ENCODE measurements at places on chromosomes 1 and 21.

DNA sequence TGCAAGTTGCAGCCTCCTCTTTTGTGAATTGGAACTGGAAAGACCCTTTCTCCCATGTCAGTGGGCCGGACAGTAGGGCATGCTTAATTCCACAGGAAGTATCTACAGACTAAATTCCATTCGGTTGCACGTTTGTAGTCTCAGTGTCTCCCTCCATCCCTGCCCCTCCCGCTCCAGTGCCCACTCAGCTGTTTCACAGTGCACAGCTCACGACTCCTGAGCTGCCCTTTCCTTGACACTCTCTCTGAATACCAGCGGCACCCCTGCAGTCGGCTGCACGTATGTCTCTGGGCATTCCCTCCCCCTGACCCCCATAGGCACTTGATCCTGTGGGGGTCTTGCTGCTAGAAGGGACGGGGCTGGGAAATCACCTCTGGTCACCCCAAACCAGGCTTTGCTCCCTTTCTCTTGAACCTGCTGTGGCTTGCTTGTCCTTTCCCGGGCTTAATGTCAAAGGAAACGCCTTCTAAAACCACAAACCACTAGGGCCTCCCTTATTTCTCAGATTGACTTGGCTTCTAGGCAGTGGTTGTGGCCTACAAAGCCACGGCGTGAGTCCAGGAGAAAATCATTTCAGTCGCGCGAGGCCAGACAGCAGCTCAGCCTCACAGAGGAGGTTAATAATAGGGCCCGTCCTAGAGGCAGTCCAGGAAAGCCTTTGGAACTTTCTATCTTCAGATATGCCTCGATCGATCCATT lies 365.3 kb upstream of the PROX1 start:
- no peak for DNase-seq

DNA sequence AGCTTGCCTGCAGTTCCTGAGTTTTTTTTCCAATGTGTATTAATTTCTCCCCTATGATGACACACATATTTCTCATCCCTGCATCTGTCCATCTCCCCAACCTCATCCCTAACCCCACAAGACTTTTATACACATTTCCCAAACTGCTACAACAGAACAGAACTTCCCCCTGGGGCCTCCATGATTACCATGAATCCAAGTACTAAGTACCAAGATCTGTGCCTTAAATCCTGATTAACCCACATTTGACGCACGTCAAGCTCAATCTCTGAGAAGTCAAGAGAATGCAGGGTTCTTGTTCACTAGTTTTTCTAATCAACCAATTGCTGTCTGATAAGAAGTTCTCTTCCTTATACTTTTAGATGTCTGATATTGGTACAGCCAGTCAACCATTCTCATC lies 9.7 kb downstream of the HMGN1 start:
- DNase-seq, result no peak

DNA sequence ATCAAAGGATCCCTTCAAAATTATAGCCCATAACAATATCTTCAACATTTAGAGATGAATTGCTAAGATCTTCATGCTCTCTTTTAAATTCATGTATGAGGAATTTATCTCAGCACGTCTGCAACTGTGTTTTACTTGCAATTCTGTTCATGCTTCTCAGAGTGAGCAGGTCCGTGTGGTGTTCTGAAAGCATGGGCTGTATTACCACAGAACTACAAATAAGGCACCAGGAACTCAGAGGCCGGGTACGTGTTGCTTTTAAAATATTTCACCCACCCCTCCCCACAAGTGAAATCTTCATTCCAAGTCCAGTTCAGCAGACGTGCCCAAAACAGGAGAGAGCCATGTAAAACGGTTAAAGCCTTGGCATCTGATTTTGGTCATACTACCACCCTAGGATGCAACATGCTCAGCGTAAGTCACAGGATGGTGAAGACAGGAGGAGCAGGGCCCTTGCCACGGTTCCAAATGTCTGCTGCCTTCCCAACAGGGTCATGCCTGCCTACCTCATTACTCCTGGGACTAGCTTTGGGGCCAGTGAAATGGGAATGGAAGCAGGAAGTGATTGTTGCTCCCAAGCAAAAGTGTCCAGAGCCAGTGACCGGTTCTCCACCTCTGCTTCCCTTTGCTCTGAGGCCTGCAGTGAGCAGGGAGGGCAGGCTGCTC lies 133.7 kb downstream of the PTPN14 start:
- DNase-seq, result no peak

GRCh38 chr1:93419344-93419743 lies 28.6 kb upstream of the FNBP1L start:
- no peak for DNase-seq

DNA sequence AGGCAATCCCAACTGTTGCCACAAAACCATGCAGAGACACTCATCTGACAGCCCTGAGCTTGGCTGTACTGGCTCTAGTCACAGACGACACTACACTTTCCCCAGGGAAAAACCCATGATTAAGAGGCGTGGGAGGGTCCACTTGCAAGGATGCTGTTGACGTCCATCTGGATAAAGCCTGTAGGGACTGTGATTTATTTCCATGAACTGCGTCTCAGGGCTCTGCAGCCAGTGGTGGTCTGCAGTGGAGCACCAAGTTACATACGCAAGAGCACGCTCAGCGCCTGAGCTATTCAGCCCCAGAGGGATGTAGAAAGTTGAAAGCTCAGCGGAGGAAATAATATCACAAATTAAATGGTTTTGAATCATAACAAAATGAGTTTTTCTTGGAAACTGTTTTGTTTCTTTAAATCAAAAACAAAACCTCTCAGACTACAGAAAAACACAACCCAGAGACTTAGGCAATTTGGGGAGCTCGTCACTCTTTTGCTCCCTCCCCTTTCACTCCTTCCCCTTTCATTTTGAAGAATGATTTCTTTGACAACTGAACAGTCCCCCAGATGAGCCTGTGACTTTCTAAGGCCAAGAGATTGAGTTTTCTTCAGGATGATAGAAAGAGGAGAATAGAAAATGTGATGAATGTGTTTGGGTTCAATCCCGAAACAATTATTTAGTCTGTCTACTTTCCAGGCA lies 71.2 kb downstream of the NGF start:
- no peak for DNase-seq

DNA sequence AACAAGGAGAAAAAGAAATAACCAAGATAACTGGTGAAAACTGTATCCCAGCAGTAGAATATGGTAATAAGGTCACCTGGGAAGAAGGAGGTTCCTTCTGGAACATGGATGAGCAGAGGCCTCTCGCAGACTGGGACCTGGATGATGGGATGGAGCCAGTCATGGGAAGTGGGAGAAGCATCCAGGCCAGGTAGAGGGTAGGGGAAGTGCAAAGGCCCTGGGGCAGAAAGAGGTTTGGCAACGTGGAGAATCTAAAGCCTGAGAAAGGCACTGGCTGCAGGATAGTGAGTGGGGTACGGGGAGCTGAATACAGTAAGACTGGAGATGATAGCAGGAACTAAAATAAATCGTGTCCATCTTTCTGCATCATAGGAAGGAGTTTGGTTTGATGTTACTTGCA lies 96.1 kb upstream of the VAMP3 start:
- no peak for DNase-seq

DNA sequence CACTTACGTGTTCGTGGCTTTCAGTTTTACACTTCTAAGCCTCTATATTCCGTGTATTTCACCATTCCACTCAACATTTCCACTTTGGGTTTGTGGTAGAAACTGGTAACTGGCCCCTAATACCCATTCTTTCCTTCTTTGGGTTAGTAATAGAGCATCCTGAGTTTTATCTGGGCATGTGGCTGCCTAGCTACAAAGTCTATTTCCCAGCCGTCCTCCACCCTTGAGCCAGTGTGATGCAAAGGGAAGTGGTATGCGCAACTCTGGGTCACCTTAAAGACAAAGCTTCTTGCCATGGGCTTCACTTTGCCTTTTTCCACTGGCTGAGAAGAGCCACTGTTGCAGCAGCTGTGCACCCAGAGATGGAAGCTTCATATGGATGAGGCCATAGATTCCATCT lies 73.9 kb downstream of the LAMC2 start:
- no peak for DNase-seq

All from RWPE1 (cell line).